ENCODE measurements at places on chromosomes 3 and 15. TPM values are rescaled to one million over a fixed set of nuclear protein-coding genes. Genes with fewer than 3 reads are reported as not detected.

GRCh38 chr3:160224811-160225175 is 429 bp upstream of the C3orf80 start:
- no peak for DNase-seq

DNA sequence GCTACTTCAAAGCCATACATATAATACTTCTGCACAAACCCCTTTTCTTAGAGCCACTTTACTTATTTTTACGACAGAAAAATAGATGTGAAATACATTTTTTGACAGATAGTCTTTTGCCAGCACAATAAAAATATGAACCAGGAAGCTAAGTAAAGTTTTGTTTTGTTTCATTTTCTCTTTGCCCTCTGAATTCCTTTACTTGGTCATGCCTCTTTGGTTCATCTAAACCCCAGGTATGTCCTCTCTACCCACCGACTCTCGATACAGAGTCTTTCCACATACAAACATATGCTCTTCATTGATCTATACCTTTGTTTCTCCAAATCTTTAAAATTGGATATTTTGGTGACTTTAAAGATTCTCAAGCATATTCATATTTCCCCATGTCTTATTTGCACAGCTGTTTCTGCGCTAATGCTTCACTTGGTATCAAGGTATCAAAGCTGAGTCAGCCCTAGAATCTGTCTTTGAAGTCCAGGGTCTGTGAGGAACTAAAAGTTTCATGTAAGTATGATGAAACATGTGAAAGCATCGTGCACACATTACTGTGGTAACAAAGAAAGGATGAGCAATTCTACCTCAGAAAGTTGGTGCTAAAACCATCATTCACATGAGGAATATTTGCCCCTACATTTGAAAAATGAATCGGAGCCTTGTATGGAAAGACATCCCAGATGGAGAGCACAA is 845.4 kb downstream of the NAALADL2 start:
- DNase-seq, result no peak

AHSG gene
- 1.6 TPM for total RNA-seq

DNA sequence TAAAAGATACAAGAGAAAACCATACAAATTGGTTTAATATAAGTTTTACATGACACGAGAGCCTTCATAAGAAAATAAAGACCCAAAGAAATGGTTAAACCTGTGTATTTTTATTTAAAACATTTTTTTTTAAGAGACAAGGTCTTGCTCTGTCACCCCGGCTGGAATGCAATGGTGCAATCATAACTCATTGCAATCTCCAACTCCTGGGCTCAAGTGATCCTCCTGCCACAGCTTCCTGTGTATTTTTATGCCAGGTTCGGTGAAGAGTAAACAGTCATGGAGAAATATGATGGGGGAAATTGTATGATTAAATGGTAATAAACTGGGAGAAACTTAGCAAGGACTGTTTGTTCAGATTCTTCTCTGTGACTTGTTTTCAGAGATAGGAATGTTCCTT is 441.0 kb downstream of the TUSC7 start:
- no peak for DNase-seq

DNA sequence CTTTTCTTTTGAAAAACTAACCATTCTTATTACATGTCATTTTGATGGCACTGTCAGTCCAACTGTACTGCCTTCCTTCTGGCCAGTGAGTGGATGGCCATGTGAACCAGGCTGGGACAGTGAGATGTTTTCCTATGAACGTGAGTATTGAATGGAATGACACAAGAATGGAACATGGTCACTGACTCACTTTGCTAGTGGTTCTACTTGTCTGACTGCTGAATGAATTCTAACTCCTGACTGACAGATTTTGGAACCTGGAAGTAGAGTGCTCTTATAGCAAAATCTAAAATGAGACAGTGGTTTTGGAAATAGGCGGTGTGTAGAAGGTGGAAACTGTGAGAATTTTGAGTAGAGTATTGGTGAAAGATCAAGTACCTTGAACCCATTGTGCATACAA is 606.9 kb upstream of the KCNMB2 start:
- no peak for DNase-seq

- DNase-seq, result no peak
These were observed 605 bp downstream of the DCUN1D1 start for GRCh38 chr3:182979674-182980191.

GRCh38 chr15:31269816-31270575 is 56.6 kb upstream of the KLF13 start:
- DNase-seq, result no peak

GRCh38 chr15:43225201-43225949 is 4.6 kb upstream of the EPB42 start:
- DNase-seq, result peak; percentile 56

KLHL6 gene
- 0.15 TPM for total RNA-seq

DNA sequence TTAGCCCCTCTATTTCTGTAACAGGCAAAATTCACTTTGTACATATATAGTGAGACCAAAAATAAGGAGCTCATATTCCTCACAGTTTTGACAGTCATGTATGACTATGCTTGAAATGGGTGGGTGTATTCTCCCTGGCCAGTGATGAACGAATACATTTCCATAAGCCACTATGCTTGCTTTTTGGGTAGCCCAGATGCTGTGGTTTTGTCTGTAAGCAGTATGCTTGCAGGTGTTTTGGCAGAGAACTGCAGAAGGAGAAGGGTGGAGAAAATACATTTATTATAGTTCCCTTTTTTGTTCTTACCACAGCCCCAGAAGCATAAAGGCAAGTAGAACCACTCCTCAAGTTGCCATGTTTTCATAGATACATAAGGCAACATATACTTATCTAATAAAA is 131.2 kb downstream of the RBMS3 start:
- no peak for DNase-seq

HES1 gene
- 32.9 TPM for total RNA-seq

DNA sequence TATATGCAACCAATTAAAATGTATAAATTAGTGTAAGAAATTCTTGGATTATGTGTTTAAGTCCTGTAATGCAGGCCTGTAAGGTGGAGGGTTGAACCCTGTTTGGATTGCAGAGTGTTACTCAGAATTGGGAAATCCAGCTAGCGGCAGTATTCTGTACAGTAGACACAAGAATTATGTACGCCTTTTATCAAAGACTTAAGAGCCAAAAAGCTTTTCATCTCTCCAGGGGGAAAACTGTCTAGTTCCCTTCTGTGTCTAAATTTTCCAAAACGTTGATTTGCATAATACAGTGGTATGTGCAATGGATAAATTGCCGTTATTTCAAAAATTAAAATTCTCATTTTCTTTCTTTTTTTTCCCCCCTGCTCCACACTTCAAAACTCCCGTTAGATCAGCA is 65.4 kb upstream of the ACAD9 start:
- DNase-seq, result no peak

OR5K4 gene
- total RNA-seq, result not detected

GRCh38 chr3:132570016-132570415 is 27.1 kb upstream of the ACKR4 start:
- DNase-seq, result no peak

GRCh38 chr15:27990521-27991515 is 108.3 kb downstream of the OCA2 start:
- no peak for DNase-seq
